ENCODE measurements at places on chromosomes 13 and 19.

DNA sequence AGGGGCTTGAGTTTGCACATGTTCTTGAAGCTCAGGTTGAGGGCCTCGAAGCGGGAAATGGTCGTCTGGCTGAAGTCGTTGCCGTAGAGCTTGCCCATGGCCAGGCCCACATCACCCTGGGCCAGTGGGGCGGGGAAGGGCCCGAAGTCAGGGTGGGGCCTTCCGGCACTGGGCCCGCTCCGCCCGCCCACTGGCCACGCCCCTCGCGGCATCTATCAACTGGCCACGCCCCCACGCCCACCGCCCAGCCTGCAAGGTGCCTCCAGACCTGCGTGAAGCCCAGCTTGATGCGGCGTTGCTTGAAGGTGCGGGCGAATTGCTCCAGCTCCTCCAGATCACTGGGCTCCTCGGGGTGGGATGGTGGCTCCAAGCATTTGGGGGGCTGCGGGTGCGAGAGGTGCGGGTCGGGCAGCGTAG lies 19.9 kb downstream of the ZNF574 start:
- no peak for DNase-seq

- DNase-seq: no peak
Observed at GRCh38 chr13:113845055-113845454, 18.8 kb downstream of the GAS6 start.

- DNase-seq: no peak
Observed at GRCh38 chr19:34214040-34214439, 40.3 kb upstream of the GARRE1 start.

- no peak for DNase-seq
Observed at GRCh38 chr13:80783926-80784565, 443.1 kb upstream of the SPRY2 start.

- DNase-seq: no peak
Observed at GRCh38 chr19:29564574-29565005, 38.8 kb downstream of the VSTM2B start.

DNA sequence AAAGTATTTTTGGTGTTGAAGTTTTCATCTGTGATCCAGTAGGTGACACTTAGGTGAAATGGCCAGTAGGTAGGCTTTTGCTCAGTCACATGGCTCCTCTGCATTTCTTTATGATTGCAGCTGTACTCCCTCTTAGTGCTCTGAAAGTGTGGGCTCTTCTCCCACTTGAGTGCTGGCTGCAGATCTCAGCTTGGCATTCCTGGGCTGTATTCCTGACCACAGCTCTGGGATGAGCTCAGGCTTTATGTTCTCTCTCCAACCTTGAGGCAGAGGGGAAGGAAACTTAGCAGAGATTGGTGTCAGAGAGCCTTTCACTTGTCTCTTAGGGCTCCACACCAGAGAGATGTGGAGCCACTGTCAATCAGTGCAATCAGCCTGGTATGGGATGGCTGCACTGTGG lies 254.3 kb downstream of the NDFIP2 start:
- DNase-seq: no peak

GRCh38 chr19:35739275-35740107 lies 2.8 kb downstream of the IGFLR1 start:
- no peak for DNase-seq

- no peak for DNase-seq
Observed at GRCh38 chr13:75366380-75367280, 115.3 kb downstream of the TBC1D4 start.

DNA sequence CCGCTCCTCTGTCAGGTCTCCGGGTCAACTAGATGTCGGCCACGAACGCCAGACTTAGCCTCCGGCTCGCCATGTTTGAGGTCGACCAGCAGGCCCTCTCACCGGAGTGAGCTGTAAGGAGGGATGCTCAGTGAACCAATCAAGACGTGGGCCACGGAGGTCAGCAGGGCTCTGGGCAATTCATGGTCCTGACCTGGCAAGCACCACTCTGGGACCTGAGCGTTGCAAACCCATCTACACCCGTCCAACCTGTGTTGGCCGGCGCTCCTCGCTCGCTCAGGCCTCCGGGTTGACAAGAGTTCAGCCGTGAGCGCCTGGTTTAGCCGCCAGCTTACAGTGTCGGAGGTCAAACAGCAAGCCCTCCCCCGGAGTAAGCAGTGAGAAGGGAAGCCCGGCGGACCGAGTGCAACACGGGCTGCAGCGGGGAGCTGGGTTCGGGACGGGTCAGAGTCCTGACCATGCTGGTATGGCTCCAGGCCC lies 1361.9 kb downstream of the UQCRFS1 start:
- no peak for DNase-seq

GRCh38 chr19:50167314-50167721 lies 4.2 kb upstream of the IZUMO2 start:
- no peak for DNase-seq

GRCh38 chr13:94324767-94325540 lies 154.5 kb downstream of the DCT start:
- DNase-seq: no peak

- DNase-seq: no peak
Observed at GRCh38 chr13:74026753-74027152, 107.5 kb downstream of the KLF12 start.

GRCh38 chr13:113742000-113742441 lies 17.0 kb upstream of the TMEM255B start:
- peak; percentile 71 for DNase-seq

DNA sequence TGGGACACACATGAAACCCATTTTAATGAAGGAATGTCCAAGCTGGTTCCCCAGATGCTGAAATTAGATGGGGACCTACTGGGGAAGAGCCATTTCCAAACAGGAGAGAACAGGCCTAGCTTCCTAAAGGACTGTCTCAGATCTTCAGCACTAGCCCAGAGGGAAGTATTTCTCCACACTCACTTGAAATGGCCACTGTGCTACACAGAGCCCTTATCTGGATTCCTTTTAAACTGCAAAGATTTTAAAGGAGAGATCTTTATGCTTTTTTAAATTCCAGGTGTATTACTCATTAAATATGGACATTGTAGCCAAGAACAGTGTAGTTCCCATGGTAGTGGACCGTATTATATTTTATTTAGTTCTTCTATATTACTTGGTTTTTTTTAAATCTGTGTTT lies 255.3 kb downstream of the SHISA2 start:
- no peak for DNase-seq

- DNase-seq: no peak
Observed at GRCh38 chr13:59587971-59588716, 575.6 kb downstream of the DIAPH3 start.

GRCh38 chr13:101673360-101674105 lies 221.1 kb downstream of the ITGBL1 start:
- DNase-seq: no peak

DNA sequence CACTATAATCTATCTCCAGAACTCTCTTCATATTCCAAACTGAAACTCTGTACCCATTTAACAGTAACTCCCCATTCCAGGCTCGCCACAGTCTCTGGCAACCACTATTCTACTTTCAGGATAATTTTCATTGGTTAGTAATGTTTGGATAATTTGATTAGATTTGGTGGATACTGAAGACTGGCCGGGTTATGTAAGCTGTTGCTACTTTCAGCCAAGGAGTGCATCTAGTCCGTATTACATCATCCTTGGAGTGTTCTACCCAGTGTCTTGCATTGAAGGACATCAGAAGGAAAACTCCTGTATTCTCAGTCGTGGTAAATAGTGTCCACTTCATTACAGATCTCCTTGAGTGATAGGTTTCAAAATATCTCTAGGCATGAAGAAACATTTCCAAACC lies 60.5 kb downstream of the PCCA start:
- no peak for DNase-seq

DNA sequence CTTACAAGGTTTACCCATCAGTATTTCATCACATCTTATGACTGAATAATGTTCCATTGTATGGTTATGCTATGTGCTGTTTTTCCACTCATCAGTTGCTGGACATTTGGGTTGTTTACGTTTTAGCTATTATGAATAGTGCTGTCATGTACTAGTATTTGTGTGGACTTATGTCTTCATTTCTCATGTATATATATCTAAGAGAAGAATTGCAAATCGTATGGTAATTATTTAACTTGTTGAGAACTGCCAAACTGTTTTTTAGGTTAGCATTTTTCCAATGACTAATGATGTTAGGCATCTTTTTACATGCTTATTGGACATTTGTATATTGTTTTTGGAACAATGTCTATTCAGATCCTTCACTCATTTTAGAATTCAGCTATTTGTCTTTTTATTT lies 368.3 kb downstream of the LMO7 start:
- DNase-seq: no peak

GRCh38 chr19:35613574-35613973 lies 1.0 kb downstream of the HAUS5 start:
- no peak for DNase-seq

DNA sequence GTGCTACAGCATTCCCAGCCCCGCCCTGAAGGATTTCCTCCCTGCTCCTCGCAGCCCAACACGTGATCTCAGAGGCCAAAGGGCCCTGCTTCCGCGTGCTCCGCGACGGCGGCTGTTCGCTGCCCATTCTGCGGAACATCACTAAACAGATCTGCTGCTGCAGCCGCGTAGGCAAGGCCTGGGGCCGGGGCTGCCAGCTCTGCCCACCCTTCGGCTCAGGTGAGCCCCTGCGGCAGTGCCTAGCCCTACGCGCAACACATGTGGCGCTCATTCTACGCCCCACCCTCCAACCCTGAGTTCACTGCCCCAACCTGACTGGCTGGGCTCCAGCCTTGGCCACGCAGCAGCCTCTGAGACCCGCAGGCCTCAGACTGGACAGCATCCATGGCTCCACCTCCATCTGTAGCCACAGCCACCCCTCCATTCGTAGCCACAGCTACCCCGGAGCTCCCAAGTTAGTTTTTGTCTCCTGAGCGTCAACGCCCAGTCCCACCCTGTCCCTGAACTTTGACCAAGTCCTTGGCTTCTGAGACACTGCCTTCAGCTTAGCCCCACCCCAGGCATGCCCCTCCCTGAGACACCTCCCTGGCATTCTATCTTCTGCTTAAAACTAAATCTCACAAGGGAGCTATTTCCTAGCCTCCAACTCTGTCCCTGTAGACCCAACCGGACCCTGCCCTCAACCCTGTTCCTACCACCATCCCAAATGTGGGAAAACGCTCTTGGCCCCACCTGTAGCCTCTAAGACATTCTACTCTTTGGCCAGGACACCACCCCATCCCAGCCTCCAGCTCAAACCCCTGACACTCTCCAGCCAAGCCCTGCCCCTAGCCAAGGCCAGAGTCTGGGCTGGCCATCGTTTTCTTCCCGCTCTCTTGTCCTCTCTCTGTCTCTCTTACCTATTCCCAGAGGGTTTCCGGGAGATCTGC lies 6.4 kb downstream of the LTBP4 start:
- no peak for DNase-seq

DNA sequence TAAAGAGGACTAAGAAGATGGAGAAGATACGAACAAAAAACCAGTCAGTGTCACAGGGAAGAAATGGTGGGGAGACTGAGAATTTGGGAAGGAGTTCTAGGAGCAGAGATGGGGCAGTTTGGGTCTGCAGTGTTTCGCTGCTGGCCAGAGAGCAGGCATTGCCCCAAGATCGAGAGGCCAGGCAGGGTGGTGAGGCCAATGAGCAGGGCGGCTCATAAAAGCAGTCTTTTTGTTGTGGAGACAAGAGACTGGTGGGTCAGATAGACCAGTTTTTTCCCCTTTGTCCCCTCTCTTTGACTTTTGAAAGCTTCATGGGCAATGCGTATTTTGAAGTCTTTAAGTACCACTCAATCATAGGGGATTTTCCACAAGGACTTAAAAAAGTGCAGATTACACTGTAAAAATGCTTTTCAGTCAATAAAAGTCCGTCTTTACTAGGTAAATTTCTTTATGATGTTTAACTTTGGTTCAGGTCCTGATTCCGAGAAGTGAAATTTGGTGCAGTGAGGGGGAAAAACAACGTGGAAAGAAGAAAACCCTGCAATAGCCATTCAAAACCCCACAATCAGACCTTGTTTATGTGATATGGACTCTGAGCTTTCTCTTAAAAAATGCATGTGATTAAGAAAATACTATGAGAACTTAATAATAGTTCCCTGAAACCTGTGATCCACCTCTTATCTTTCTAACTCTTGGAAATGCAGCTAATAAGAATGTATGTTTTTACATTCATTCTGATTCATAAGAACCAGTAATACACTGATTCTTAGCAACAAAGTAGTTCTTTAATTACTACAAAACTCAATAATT lies 338.9 kb downstream of the KLF5 start:
- DNase-seq: no peak

DNA sequence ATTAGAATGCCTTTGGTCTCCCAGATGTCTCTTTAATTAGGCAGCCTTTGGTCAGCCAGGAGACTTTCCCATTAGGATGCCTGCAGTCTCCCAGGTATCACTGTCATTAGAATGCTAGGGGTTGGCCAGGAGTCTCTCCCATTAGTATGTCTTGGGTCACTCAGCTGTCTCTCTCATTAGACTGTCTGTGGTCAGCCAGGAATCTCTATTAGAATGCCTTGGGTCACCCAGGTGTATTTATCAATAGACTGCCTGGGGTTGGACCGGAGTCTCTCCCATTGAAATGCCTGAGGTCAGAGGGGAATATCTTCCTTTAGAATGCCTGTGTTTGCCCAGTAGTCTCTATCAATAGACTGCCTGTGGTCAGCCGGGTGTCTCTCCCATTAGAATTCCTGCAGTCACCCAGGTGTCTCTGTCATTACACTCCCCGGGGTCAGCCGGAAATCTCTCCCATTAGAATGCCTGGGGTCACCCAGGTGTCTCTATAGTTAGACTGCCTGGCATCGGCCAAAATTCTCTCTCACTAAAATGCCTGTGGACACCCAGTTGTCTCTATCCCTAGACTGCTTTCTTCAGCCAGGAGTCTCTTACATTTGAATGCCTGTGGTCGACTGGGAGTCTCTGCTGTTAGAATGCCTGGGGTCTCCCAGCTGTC lies 1460.3 kb downstream of the UQCRFS1 start:
- no peak for DNase-seq

DNA sequence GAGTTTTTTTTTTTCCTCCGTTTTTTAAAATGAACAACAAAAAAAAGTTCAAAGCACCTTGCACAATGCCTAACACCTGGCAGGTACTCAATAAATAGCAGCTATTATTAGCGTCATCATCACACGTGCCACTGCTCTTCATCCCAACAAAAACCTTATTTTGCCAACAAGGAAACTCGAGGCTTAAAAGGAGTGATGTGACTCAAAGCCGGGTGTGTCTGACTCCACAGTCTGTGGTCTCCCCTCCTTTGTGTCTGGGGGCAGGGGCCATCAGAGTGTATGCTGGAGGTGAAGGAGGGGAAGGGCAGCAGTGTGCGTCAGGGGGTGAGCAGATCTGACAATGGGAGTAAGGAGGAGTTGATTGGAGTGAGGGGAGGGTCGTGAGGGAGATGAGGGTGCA lies 34.1 kb upstream of the POU2F2 start:
- no peak for DNase-seq

GRCh38 chr19:51676566-51677083 lies 16.5 kb upstream of the SPACA6 start:
- no peak for DNase-seq
